ENCODE measurements at places on chromosomes 4 and X. TPM values are rescaled to one million over a fixed set of nuclear protein-coding genes. Genes with fewer than 3 reads are reported as not detected.
A peak's percentile ranks its signal among the peaks of the same experiment; 100 is the strongest.

DNA sequence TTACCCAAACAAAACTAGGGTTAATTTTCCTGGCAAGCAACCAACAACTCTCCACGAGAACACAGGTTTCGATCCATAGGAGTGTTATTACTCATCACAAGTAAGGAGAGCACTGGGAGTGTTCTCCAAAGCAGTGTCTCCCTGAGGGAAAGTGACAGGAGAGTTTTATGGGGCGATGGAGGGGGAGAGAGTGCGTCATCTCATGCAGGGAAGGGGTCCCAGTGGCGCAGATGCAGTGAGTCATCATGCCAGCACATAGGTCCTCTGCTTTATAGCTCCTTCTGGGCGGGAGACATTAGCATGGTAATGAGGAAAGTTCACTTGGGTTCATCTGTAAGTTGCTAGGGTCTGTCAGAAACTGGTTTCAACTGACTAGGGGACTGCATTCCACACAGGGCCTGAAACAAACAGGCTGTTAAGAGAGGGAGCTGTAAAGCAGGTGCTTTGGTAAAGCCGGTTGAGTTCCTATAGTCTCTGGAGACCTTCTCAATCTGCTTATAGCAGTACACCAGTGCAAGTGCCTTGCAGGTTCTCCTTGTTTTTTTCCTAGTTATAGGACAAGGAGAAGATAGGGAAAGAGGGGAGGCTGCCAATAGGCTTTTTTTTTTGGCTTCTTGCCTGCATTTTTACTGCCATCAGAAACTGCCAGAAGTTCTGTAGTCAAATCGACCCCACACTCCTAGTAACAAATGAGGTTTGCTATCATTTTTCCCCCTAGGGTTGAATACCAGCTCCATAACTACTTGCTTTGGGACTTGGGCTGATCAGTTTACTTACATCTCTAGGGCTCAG, 12.8 kb upstream of the BOD1L1 start:
- DNase-seq = peak; percentile 84

GRCh38 chrX:37666516-37666915, 19.1 kb upstream of the XK start:
- DNase-seq = no peak

DNA sequence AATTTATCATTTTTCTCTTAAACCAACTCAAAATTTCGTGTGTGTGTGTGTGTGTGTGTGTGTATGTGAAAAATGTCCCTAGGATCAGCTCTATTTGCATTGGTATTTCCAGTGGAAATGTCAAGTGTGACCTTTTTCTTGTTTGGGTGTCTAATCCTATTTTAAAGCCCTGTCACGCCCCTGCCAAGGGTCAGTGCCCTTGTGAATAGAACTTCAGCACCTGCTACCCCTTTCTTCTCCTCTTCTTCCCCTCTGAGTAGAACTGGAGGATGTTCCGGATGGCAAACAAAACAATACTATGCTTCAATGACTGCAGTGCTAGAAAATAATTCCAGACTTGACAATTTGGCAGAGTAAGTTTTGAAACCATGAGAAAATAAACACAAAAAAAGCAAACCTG, 67.3 kb downstream of the SPRY1 start:
- DNase-seq = no peak

GRCh38 chr4:38665551-38666411, 1.8 kb downstream of the KLF3 start:
- DNase-seq = no peak

DNA sequence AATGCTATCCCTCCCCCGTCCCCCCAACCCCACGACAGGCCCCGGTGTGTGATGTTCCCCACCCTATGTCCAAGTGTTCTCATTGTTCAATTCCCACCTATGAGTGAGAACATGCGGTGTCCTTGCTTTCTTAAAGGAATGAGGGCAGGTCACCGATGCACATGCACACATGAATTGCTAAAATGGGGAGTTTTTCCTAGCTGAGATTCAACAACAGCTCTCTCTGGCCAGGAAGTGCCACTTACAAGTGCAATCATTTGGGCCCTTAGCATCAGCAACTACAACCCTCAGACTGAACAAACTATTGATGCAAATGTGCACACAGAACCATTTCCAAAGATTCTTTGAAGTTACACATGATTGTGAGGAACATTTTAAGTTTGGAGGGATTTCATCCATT, 95.7 kb upstream of the IQCM start:
- DNase-seq = no peak

NLGN4X gene
- total RNA-seq = 0.86 TPM

All from fibroblast of villous mesenchyme (primary cell).